ENCODE measurements at places on chromosomes 5 and 9.

DNA sequence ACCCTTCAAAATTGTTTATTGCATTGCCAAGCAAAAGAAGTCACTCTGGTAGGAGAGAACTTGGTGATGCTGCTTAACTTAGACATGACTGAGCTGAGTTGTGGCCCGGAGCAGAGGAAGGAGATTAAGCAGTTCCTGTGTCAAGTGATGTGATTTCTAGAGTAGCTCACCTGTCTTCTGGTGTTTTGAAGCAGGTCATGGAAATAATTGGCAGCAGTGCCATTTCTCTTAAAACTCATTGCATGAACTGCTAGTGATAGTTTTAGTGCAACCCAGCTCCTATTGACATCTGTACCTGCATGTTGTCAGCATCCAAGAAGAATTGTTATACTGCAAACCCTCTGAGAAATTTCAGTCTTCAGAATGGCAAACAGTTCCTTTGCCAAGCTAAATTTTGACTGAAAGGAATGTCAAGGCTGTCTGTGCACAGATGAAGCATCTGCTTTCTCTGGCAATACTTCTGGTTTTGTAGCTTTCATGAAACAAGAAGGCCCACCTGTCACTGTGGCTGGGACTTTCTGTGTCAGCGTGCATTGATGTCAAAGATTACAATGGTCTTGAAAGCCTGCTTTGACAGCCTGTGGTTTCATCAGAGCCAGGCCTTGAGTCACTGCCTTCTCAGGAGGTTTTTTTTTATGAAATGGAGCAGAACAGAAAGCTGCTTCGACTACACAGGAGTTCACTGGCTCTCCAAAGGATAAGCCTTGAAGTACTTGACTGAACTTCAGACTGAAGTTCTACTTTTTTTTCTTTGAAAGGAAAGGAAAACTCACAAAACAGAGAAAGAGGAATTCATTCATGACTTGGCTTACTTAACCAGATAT lies 90.6 kb downstream of the RALGPS1 start:
- peak; percentile 70 for DNase-seq

- no peak for DNase-seq
Observed at GRCh38 chr9:134200730-134201129, 36.4 kb upstream of the RNU6ATAC start.

DNA sequence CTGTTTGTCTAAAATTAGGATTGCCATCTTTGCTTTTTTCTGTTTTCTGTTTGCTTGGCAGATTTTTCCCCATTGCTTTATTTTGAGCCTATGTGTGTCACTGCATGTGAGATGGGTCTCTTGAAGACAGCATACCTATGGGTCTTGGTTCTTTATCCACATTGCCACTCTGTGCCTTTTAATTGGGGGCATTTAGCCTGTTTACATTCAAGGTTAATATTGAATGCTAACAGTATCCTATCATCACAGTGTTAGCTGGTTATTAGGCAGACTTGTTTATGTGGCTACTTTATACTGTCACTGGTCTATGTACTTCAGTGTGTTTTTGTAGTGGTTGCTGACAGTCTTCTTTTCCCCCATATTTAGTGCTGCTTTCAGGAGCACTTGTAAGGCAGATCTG lies 67.3 kb downstream of the ISOC1 start:
- no peak for DNase-seq

- DNase-seq, result no peak
Observed at GRCh38 chr9:100445161-100445902, 18.4 kb downstream of the MSANTD3 start.

DNA sequence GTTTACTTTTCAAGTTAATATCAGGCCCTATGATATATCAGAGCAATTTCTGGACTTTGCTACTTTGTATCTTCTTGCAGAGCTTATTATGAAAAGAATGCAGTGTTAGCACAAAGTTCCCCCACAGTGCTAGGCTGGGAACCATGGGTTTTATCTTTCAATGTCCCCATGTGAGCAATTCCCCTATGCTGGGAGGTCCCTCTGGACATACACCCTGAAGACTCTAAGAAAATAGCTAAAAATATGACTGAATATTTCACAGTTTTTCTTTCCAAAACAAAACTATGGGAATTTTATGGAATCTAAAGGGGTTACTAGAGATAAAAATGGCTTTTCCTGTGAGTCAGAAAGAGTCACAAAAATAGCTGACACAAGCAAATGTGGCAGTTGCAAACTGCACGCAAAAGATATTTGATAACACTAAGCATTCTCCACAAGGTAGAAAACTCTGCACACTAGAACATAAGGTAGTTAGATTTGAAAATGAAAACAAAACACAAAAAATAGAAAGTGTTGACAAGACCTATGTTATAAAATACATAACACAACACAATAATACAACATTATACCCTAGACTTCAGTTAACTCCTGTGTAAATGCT lies 487.5 kb upstream of the GRIN3A start:
- DNase-seq, result no peak

DNA sequence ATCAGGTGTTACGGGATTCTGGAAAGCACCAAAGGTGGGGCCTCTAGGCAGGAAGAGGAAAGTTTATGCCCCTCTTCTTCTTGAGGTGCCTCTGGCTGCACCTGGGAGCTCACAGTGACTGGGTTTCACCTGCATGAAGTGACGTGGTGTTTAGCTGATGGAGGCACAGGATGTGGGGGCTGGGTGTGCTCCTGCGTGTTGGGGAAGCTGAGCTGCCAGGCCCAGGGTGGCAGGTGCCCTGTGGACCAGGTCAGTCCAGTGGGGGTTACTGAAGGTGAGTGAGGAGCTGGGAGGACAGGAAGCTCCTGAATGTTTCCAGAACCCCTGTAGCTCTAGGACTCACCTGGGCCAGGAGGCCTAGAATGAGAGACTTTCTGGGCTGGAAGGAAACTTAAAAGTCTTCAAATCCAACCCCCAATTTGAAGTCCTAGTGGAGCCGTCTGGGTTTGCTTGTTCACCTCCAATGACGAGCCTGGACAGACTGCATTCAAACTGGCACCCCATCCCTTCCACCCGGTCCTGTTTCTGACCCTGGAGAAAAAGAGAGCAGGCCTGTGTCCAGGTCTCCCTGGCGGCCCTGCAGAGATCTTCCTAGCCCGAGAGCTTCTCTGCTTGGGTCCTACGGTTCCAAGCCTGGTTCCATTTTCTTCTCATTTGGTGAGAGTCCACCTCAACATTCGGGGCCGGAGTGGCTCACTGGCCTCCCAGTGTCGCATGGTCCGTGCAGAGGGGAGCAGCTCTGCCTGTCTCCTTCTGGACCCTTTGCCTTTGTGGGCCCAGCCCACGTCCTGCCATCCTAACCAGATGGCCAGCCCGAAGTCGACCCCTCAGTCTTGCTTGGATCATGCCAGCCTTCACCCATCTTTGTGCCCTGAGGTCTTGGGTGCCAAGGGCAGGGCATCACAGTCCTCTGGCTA lies 22.3 kb downstream of the TRAF1 start:
- no peak for DNase-seq

GRCh38 chr9:92650839-92651621 lies 18.9 kb downstream of the IPPK start:
- DNase-seq, result no peak

DNA sequence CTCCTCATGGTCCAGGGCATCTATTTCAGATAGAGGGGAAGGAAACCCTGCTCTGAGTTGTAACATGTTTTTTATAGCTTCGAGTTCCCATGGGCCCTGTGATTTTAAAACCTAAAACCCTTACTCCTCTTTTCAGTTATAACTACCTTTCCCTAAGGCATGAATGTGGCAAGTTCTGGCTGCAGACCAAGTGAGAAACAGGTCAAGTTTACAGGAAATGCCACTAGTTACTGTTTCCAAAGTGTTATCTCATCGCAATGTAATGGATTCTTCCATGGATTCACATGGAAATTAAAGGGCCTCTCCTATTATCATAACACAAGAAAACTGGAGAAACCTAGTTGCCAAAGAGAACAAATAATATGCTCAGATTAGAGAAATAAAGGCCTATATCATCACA lies 574.5 kb upstream of the GRAMD2B start:
- no peak for DNase-seq

- DNase-seq, result no peak
Observed at GRCh38 chr5:58898538-58898937, 315.7 kb downstream of the RAB3C start.

DNA sequence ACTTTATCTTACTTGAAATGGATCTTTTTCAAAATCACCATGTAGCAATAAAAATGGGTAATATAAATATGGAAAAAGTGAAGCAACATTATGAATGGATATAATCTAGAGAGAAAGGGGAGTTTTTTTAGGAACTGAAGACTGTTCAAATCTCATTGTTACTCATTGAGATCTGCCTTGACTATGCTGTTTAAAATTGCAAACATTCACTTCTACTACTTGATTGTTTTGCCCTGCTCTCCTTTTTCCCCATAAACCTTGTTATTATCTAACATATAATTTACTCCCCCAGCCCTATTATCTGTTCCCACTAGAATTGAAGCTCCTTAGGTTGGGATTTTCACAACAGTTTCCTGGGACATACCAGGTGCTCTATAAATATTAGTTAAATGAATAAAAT lies 22.0 kb downstream of the PAM start:
- no peak for DNase-seq

DNA sequence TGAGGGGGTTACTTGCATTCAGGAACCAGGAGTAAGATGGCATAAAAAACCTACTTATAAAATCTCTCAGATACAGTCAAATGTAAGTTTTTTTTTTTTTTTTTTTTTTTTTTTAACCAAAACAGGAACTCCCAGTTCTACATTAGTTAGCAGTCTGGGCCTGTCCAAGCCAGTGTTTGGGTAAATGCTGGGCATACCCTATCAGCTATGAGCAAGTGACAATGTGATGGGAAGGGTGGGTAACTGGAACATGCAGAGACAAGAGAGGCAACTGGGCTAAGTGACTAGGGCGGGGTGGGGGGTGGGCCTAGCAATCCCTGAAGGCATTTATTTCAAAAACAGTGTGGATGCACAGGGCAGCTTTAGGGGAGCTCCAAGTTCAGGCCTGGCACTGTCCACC lies 2.3 kb downstream of the NMRK1 start:
- DNase-seq, result no peak

GRCh38 chr9:77018058-77018968 lies 1.1 kb upstream of the FOXB2 start:
- no peak for DNase-seq

DNA sequence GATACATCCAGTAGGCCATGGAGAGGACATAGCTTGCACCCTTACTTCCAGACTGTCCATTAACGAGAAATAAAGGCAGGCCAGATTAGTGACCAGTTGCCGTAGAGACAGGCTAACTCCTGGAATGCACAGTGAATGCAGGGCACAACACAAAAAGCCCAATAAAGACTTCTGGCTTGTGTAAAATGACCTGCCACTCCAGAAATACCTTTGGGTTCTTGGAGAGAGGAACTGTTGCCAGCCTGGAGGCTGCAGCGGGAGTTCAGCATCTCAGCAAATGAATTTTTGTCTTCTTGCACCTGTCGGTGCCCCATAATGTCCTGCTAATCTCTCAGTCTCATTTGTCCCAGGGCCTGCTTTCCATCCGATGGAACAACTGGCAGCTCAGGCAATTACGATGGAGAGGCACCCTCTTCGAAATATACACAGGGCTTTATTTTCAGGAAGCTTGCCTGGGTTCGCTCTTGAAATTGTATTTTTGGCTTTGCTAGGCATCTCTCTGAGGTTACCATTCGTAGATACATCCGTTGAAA lies 538.8 kb upstream of the ZNF462 start:
- no peak for DNase-seq

GRCh38 chr5:38899936-38900335 lies 54.1 kb downstream of the OSMR start:
- no peak for DNase-seq

GRCh38 chr5:95925939-95926338 lies 35.7 kb downstream of the ELL2 start:
- no peak for DNase-seq

DNA sequence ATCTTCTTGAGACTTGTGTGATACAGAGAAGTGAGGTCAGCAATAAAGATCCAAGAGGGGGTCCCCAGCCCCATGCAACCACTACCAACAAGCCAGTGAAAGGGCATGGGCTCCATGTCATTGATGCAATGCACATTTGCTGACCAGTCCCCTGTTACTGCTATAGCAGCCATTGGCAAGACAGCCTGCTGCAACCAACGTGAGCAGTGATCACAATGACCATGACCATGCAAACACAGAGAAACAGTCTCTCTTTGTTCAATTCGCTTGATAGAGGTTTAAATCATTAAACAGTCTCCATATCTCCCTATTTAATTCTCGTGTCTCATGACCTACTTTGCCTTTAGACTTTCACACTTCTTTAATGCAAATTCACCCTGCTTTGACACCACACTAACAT lies 30.0 kb upstream of the FOXB2 start:
- no peak for DNase-seq

DNA sequence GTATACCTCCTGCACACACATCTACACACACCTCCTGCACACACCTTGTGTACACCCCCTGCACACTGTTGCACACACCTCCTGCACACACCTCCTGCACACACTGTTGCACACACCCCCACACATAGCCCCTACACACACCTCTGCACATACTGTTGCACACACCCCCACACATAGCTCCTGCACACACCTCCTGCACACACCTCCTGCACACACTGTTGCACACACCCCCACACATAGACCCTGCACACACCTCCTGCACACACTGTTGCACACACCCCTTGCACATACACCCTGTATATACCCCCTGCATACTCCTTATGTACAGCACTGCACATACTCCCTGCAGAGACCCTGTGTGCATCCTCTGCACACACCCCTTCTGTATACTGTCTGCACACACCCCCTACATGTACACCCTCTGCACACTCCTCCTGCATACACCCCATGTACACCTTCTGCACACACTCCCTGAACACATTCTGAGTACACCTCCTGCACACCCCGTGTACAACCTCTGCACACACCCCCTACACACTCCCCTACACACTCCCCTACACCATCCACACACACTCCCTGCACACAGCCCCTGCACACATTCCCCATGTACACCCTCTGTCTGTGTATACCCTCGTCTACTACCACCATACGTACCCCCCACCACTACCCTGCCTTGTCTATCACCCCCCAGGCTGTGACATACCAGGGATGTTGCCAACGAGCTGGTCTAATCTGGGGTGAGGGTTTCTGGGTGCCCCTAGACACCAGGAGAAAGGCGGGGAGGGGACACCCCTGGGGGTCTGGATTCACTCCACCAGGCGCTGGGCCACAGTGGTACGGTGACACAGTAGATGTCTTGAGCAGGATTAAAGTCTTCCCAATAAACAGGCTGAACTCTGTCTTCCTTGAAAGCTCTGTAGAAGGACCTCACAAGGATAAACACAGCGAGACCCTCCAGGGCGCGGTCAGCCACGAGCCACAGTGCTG lies 1.1 kb upstream of the CEP72 start:
- no peak for DNase-seq

GRCh38 chr9:132078699-132079356 lies 839 bp downstream of the MED27 start:
- DNase-seq, result no peak

GRCh38 chr5:55232985-55233928 lies at the start of gene CCNO:
Gene CCNO, minus strand, starts transcription at chr5:55233608. Its CDS starts 85 bp downstream, at chr5:55233523.
- DNase-seq, result peak; percentile 36

DNA sequence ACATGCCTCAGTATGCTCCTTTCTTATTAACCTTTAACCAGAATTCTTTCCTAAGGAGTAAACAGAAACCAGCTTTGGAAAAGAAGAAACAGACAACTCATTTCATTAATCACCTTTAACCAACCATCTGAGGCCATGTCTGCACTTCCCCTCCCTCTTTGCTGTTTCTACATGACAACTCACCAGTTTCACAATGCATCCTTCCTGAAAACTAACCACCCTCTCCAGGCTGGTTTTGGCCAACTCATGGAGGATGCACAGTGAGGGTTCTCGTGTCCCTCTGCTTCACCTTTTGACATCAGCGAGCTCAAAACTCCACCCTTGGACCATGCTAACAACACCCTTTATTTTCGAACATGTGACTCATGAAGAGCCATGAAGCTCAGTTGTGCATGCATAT lies 244.1 kb downstream of the ELAVL2 start:
- DNase-seq, result no peak
